HFFc6 (cell line): ENCODE measurements at places on chromosomes 2 and 18. TPM values are rescaled to one million over a fixed set of nuclear protein-coding genes. Genes with fewer than 3 reads are reported as not detected.

GRCh38 chr2:237570776-237571335 lies 4.5 kb downstream of the PRLH start:
- H3K27me3 ChIP-seq: peaks cover 4% of the 10 kb centered on the region
- no peak overlapping the region for H3K27ac ChIP-seq
- H3K36me3 ChIP-seq: no peaks in the 10 kb centered on the region
- peaks cover 13% of the 10 kb centered on the region for H3K4me1 ChIP-seq

DNA sequence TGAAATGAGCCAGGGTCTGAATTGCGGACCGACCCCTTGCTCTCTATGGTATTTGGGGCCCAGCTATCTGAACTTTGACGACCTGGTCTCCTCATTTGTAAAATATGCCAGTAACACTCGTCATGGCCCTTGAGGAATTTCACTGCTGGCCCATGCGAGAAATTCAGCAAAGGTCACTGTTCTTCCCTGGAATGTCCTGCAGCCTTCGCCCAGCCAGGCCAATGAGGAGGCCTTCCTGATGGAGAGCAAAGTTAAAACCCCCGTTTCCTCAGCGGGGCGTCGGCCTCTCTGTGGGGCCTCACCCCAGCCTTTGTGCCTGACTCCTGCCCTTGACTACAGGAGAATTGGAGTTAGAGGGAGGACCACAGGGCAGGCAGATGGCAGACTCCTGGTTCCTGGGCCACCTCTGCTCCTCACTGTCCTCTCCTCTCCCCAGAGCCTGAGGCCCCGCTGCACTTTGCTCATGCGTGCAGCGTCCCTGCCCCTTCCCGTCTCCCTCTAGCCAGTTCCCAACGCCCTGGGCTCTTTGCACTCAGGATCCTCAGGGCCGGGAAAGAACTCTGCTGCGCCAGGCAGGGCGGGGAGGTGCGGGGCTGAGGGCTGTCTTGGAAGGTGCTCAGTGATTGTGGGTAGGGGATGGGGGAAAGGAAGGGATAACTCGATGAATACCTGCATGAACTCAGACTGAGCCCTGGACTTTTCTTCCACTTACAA lies 257.0 kb upstream of the RAB6C start:
- DNase-seq: no peak
- H3K36me3 ChIP-seq: no peaks in the 10 kb centered on the region
- H3K27ac ChIP-seq: no peak overlapping the region
- no peaks in the 10 kb centered on the region for H3K27me3 ChIP-seq

DNA sequence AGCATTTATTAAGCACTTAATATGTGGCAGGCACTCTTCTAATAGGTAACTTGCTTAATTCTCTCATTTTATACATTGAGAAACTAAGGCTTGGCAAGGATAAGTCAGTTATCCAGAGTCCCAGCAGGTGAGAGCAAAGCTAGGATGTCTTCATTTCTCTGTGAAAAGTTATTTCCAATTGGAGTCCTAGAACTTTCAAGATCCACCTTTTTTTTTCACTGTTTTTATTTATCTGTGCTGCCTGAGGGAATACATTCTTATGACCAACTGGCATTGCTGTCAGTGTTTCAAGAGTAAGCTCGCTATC lies 56.2 kb upstream of the ETAA1 start:
- no peak overlapping the region for H3K27ac ChIP-seq
- 0 out of 2 replicates have a peak, but pooled peaks cover 5% of the 10 kb centered on the region for H3K36me3 ChIP-seq
- DNase-seq: no peak
- no peaks in the 10 kb centered on the region; the same call in 1 of the 2 replicates for H3K4me1 ChIP-seq

Gene MAP4K4
- 108 and 120 TPM in 2 replicates for total RNA-seq

DNA sequence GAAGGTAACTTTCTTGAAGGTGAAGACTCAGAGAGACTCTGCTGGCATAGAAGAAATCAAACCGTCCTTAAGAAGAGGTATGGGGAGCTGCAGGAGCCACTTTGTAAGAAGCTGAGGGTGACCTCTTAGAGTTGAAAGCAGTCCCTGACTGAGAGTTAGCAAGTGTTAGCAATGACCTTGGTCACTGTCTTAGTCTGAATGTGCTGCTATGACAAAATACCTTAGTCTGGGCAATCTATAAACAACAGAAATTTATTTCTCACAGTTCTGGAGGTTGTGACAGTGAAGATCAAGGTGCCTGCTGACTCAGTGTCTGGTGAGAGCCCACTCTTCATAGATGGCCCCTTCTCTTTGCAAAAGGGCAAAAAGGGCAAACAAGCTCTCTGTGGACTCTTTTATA lies 35.7 kb upstream of the ACTR3 start:
- H3K27ac ChIP-seq: no peak overlapping the region
- no peaks in the 10 kb centered on the region for H3K27me3 ChIP-seq
- peaks cover 10% of the 10 kb centered on the region; the same call in 1 of the 2 replicates for H3K36me3 ChIP-seq
- DNase-seq: no peak

DNA sequence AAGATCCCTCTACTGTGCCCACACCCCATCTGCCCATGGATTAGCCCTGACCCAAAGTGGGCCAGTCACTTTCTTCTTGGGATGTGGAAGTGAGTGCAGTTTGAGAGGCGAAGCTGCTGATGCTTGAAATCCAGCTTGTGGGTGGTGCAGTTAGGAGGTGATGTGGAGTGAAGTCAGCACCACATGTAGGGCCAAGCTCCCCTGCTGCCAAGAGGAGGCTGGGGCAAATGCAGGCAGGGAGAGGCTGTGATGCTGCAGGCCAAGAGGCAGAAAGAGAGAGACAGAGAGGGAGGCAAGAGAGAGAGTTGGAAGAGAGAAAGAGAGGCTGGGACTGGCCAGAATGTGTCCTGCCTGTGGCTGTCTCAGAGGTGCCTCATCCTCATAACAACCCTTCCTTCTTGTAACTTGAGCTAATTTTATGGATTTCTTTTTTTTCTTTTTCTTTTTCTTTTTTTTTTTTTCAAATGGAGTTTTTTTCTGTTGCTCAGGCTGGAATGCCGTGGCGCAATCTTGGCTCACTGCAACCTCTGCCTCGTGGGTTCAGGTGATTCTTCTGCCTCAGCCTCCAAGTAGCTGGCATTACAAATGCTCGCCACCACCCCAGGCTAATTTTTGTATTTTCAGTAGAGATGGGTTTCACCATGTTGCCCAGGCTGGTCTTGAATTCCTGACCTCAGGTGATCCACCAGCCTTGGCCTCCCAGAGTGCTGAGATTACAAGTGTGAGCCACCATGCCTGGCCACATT lies 35.3 kb upstream of the CAB39 start:
- H3K27ac ChIP-seq: peak overlapping the region; percentile 56
- H3K4me1 ChIP-seq: peaks cover 36% of the 10 kb centered on the region
- peaks cover 7% of the 10 kb centered on the region for H3K27me3 ChIP-seq
- H3K4me3 ChIP-seq: no peak overlapping the region

GRCh38 chr2:160838691-160839090 lies 321.5 kb upstream of the TANK start:
- peaks cover 40% of the 10 kb centered on the region for H3K4me1 ChIP-seq
- no peak overlapping the region for H3K27ac ChIP-seq
- H3K36me3 ChIP-seq: peaks cover 10% of the 10 kb centered on the region
- no peak for DNase-seq

DNA sequence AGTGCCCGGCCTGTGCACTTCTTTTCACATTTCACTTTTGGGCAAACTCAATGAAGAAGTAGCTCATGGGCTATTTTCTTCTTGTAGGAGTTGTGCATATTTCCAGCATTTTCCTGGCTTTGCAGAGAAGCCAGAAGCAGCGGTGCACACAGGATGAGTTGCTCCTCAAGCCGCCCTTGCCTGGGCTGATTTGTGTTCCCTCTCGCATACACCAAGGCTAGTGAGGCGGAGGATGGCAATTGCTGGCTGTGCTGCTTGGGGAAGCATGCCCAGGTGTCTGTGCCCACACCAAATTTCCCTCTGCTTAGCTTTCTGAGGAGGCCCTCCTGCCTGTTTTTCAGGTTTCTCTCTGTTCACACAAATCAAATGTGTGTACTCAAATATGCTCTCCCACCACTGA lies 85.4 kb upstream of the TMEM200C start:
- H3K36me3 ChIP-seq: no peaks in the 10 kb centered on the region
- peaks cover 2% of the 10 kb centered on the region; the same call in 1 of the 2 replicates for H3K27me3 ChIP-seq
- no peaks in the 10 kb centered on the region for H3K4me1 ChIP-seq
- H3K27ac ChIP-seq: no peak overlapping the region
- H3K4me3 ChIP-seq: no peak overlapping the region

DNA sequence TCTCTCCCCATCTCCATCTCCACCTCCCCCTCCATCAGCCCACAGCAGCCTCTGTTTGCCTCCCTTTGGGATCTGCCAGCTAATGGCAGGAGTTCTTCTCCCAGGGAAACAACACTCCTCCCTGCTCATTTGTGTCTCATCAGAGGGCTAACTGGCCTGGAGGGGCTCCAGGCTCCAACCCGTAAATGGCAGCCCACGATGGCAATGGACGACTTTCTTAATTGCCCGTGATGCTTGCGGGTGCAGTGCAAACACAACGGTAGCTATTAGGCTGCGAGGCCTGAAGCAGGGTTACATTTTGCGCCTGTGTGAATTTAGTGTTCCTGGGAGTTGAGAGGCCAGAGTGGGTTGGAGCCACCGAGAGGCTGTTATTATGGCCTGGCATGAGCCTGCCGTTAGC lies 285.1 kb downstream of the TNS1 start:
- peaks cover 25% of the 10 kb centered on the region for H3K4me1 ChIP-seq
- no peak overlapping the region for H3K27ac ChIP-seq
- no peak overlapping the region for H3K4me3 ChIP-seq
- H3K27me3 ChIP-seq: no peaks in the 10 kb centered on the region; the same call in none of the 2 replicates
- peaks cover 10% of the 10 kb centered on the region for H3K36me3 ChIP-seq

DNA sequence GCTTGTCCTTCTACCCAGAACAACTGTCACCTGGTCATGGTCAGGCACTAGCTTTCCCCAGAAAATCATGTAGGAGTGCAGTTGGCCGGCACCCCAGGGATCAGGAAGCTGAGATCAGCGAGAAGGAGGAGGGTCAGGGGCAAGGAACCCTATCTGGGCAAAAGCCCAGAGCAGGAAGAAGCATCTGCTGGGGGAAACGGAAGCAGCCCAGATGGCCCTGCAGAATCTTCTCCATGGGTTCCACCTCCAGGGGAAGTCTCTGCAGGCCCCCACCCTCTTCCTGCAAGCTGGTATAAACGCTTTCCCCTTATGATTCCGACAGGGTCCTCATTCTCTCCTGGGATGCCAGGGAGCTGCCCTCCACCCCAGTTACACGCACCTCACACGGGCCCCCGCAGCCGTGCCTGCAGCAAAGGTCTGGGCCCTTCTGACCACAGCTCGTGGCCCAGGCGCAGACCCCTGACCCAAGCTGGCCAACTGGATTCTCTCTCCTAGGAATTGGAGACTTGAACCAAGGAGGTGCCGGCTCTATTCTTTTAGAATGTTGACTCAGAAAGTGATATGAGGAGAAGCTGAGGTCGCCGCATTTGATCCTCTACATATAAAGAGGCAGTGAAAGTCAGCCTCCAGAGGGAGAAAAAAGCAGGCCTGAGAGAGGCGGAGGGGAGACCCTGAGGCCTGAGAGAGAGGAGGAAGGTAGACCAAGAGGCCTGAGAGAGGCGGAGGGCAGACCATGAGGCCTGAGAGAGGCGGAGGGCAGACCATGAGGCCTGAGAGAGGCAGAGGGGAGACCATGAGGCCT lies 71.0 kb downstream of the STPG4 start:
- peaks cover 36% of the 10 kb centered on the region for H3K4me1 ChIP-seq
- DNase-seq: no peak

GRCh38 chr18:2827061-2827460 lies 19.7 kb upstream of the EMILIN2 start:
- no peaks in the 10 kb centered on the region for H3K36me3 ChIP-seq
- H3K4me3 ChIP-seq: no peak overlapping the region
- peaks cover 13% of the 10 kb centered on the region for H3K27me3 ChIP-seq

GRCh38 chr2:96924775-96925747 lies 55.2 kb upstream of the SEMA4C start:
- no peaks in the 10 kb centered on the region for H3K36me3 ChIP-seq
- DNase-seq: no peak
- no peak overlapping the region for H3K4me3 ChIP-seq
- H3K4me1 ChIP-seq: peaks cover 10% of the 10 kb centered on the region; the same call in 1 of the 2 replicates
- H3K27ac ChIP-seq: no peak overlapping the region
- peaks cover 65% of the 10 kb centered on the region for H3K27me3 ChIP-seq

Gene MBD5
- total RNA-seq: 24.0 to 39.0 TPM (median 29.1 TPM) in 3 replicates

DNA sequence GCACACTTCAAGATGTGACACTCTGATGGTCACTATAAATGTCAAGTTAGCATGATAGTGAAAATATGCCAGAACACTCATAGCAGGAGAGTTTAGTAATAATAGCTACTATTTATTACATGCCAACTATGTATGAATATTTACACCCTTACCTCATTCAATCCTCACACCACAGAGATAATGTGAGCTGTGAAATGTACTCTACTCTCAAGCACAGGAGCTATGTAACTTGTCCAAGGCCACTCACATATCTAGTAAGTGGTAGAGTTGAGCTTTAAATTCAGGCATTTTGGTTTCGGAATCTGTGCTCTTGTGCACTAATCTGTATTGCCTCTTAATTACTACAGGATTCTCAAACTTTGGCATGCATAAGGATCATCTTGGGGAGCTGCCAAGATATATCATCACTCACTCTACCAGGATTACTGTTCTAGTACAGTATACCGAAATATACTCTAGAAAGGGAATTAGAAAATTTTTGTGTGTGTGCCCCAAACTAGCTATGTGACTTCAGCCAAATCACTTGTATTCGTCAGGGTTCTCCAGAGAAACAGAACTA lies 154.3 kb downstream of the PLCL1 start:
- H3K27me3 ChIP-seq: no peaks in the 10 kb centered on the region; the same call in 1 of the 2 replicates
- H3K36me3 ChIP-seq: no peaks in the 10 kb centered on the region
- no peak overlapping the region for H3K27ac ChIP-seq
- no peaks in the 10 kb centered on the region; the same call in 1 of the 2 replicates for H3K4me1 ChIP-seq
- H3K4me3 ChIP-seq: no peak overlapping the region

DNA sequence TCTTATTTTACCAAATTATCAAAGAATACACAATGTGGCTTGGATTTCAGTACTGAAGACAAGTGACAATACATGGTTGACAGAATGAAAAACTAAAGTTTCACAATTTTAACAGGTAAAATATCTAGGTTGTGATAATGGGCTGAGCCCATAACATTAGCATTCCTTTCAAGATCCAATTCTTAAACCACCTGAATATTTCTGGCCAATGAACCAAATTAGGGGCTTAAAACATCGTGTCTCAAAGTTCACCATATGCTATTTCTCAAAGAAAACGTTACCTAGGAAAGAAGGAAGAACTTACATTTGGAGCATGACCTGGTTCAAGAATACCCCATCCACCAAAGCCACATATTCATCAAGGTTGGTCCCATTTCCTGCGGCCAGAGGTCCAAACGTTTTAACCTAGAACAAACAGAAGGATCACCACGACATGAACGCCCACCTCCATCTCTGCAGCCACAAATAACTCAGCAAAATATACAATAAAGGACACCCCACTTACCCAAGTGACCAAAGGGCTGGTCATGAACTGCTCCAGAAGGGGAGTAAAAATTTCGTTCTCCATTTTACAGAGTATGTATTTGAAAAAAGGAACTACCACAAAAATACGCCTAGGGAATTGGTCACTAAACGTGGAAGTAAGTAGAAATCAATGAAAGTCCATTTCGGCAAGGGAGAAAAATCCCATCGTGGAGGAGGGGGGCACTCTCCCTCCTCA lies 984 bp downstream of the CCDC88A start:
- peak overlapping the region; percentile 94 for H3K4me3 ChIP-seq
- H3K27ac ChIP-seq: peak overlapping the region; percentile 92
- no peak for DNase-seq
- peaks cover 1% of the 10 kb centered on the region for H3K27me3 ChIP-seq
- H3K4me1 ChIP-seq: peaks cover 64% of the 10 kb centered on the region
- H3K36me3 ChIP-seq: peaks cover 6% of the 10 kb centered on the region; the same call in 1 of the 2 replicates

- no peaks in the 10 kb centered on the region for H3K36me3 ChIP-seq
- no peaks in the 10 kb centered on the region; the same call in 1 of the 2 replicates for H3K4me1 ChIP-seq
- DNase-seq: no peak
- H3K27me3 ChIP-seq: no peaks in the 10 kb centered on the region
- no peak overlapping the region for H3K27ac ChIP-seq
- no peak overlapping the region for H3K4me3 ChIP-seq
These were observed 104.2 kb upstream of the LYPD1 start for GRCh38 chr2:132774189-132774588.
